ENCODE measurements at places on chromosomes 1 and 21. TPM values are rescaled to one million over a fixed set of nuclear protein-coding genes. Genes with fewer than 3 reads are reported as not detected.

GRCh38 chr1:61157468-61157987 lies 75.2 kb downstream of the NFIA start:
- no peak overlapping the region for H3K4me3 ChIP-seq
- H3K36me3 ChIP-seq = no peaks in the 10 kb centered on the region
- no peak overlapping the region for H3K27ac ChIP-seq
- H3K27me3 ChIP-seq = no peaks in the 10 kb centered on the region
- DNase-seq = no peak
- no peaks in the 10 kb centered on the region for H3K4me1 ChIP-seq

DNA sequence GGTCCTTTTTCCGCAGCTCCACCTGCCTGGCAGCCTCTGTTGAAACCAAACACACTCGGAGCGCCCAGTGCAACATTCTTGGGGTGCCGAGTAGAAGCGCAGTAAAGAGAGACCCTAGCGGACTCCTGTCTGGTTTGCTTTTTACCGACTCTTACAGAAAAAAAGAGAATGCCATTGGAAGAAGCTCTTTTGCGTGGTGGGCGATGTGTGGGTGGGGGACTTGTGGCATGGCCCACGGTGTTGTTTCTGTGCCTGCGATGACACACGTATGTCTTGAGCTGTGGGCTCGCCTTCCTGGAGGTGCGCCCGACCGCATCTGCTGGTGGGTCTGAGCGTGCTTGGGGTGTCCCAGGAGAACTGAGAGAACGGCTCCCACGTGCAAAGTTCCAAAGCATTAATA lies 7.3 kb upstream of the BARHL2 start:
- H3K4me3 ChIP-seq = no peak overlapping the region
- no peak overlapping the region for H3K27ac ChIP-seq
- no peaks in the 10 kb centered on the region for H3K36me3 ChIP-seq

DNA sequence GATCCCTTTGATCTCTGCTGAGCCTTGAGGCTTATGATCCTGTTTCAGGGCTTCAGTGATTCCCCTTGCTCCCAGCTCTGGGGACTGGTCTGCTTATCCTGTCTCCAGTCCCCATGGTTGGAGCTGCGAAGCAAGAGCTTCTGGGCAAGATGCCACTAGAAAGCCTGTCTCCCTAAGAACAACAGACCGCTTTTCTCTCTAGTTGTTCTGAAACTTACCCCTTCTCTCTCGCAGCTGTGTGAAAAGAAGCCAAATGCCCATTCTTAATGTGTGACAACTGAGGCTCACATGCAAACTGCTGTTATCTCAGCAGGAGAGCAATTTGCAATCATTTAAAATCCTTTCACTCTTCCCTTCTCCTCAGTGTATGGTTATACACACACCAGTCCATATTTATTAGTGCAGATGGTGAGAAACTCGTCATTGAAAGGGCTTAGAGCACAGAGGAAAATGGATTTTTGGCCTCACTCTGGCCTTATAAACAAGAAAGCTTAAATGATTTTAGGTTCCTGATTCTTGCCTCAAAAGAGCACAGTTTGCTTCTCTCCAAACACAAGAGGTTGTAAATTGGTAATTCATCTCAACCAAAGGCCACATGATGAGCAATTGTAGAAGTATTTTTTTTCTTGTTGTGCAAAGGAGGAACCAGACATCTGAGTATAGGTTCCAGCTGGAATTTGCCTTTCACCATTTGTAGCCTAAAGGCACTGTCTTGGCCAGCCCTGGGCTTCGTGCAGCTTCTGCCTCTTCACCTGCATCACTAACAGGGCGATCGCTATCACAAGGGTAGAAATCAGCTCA lies 179.2 kb upstream of the LMO4 start:
- H3K27me3 ChIP-seq = no peaks in the 10 kb centered on the region
- no peak overlapping the region for H3K4me3 ChIP-seq
- peak overlapping the region; percentile 20 for H3K27ac ChIP-seq
- no peaks in the 10 kb centered on the region for H3K36me3 ChIP-seq

- no peak overlapping the region for H3K4me3 ChIP-seq
- H3K4me1 ChIP-seq = no peaks in the 10 kb centered on the region
- no peaks in the 10 kb centered on the region for H3K27me3 ChIP-seq
- no peak for DNase-seq
- no peaks in the 10 kb centered on the region for H3K36me3 ChIP-seq
These were observed 40.4 kb upstream of the ADARB1 start for GRCh38 chr21:45033791-45034555.

DNA sequence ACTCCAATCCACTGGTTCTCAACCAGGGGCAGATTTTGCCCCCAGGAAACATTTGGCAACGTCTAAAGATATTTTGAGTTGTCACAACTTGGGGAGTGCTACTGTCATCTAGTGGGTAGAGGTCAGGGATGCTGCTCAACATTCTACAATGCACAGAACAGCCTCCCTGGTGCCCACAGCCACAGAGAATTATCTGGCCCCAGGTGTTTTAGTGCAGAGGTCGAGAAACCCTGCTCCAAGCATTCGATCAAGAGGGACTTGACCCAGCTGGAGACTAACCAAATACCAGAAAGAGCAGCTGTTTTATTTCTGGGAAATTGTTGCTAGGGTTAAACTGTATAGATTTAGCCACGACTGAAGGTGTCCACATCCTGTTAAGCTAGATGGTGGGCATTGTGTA lies 19.2 kb downstream of the CD247 start:
- H3K36me3 ChIP-seq = no peaks in the 10 kb centered on the region
- H3K27ac ChIP-seq = no peak overlapping the region
- no peak overlapping the region for H3K4me3 ChIP-seq
- H3K27me3 ChIP-seq = peaks cover 2% of the 10 kb centered on the region

DNA sequence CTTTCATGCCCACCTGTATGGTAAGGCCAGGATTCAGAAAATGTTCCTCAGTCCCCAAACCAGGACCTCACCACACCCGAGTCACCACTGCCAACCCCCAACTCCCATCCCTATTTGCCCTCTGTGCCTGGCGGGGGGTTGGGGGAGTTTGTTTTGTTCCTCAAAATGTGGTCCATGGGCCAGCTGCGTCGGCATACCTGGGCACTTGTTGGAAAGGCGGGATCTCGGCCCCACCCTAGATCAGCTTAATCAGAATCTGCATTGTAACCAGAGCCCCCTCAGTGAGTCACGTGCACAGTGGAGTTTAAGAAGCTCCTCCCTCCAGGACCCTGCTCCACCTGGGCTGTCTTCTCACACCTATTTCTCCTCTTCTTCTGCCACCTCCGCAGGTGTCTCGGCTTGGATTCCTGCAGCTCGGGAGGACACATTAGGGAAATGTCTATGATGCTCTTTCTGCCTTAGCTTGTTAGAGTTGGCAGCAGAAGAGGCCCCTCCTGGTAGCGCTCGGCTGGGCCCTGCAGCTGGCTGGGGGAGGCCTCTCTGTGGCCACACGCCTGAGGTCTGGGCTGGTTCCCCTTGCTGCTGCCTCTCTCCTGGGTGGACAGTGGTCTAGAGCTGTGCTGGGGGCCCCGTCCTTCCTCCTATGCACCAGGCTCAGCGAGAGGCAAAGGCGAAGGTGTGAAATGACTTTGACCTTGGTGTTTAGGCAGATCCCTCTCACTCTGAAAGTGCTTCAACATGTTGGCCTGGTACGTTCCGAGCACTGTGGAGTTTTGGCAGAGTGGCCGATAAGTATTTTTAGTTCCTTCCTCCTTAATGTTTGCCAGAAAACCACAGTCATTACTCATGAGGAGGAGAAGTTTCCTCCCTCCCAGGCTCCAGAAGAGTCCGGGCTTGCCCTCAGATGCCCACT lies 41.8 kb upstream of the CAMTA1 start:
- H3K27me3 ChIP-seq = no peaks in the 10 kb centered on the region
- DNase-seq = peak; percentile 78
- H3K4me3 ChIP-seq = no peak overlapping the region

- H3K4me1 ChIP-seq = no peaks in the 10 kb centered on the region
- H3K36me3 ChIP-seq = no peaks in the 10 kb centered on the region
- no peaks in the 10 kb centered on the region for H3K27me3 ChIP-seq
- H3K4me3 ChIP-seq = no peak overlapping the region
- H3K27ac ChIP-seq = no peak overlapping the region
These were observed 2.6 kb downstream of the MTF2 start for GRCh38 chr1:93081716-93082115.

DNA sequence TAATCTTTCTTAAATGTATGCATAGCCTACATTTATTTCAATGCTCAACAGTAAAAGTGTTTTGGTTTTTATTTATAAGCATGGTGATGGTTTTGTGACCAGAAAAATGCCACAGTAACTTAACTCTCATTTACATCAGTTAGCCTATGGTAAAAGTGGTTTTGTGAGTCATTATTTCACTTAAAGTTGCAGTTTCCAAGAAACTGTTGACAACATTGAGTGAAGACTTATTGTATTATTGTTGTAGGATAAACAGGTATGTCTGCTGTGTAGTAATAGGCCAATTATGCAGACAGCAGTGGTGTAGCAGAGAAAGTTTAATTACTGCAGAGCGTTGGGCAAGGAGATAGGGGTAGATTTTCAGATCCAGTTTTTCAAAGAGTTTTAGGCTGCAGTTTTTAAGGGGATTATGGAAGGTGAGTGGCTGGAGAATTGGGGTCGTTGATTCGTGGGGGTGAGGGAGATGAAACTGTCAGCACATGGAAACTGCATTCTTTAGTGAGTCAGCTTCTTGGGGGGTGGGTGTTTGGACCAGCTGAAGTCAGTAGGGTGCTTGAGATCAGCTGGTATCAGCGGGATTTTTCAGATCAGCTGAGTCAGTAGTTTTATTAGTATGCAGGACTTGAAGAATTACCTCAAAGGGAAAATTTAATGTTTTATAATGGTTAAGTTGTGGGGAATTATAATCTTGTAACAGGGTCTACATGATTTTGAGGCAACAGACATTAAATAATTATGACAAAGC lies 168.7 kb upstream of the FMN2 start:
- no peak overlapping the region for H3K27ac ChIP-seq
- H3K27me3 ChIP-seq = no peaks in the 10 kb centered on the region
- H3K4me3 ChIP-seq = no peak overlapping the region
- no peak for DNase-seq
- no peaks in the 10 kb centered on the region for H3K36me3 ChIP-seq

DNA sequence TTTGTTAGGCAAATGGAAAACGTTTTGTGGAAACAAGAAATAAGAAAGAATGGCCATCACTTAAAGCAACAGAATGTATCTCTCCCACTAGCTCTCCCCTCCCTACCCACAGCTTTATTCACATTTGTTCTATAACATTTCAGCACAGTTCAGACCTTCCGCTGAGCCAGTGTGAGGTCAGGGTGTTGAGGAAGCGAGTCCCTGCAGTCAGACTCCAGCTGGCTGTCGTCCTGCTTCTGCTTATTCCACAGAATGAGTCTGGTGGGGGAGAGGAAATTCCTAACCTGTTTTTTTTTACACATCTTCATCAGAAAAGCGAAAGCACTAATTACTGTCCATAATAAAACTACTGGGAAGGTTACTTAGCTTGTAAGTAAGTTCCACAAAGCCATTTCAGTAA lies 39.0 kb downstream of the MRPL39 start:
- no peaks in the 10 kb centered on the region for H3K36me3 ChIP-seq
- DNase-seq = no peak
- H3K27ac ChIP-seq = no peak overlapping the region
- H3K27me3 ChIP-seq = no peaks in the 10 kb centered on the region
- H3K4me1 ChIP-seq = no peaks in the 10 kb centered on the region

- no peaks in the 10 kb centered on the region for H3K4me1 ChIP-seq
- DNase-seq = no peak
- H3K27ac ChIP-seq = no peak overlapping the region
- H3K36me3 ChIP-seq = no peaks in the 10 kb centered on the region
- H3K27me3 ChIP-seq = no peaks in the 10 kb centered on the region
- H3K4me3 ChIP-seq = no peak overlapping the region
These were observed 6.7 kb downstream of the ERG start for GRCh38 chr21:38491536-38491935.

DNA sequence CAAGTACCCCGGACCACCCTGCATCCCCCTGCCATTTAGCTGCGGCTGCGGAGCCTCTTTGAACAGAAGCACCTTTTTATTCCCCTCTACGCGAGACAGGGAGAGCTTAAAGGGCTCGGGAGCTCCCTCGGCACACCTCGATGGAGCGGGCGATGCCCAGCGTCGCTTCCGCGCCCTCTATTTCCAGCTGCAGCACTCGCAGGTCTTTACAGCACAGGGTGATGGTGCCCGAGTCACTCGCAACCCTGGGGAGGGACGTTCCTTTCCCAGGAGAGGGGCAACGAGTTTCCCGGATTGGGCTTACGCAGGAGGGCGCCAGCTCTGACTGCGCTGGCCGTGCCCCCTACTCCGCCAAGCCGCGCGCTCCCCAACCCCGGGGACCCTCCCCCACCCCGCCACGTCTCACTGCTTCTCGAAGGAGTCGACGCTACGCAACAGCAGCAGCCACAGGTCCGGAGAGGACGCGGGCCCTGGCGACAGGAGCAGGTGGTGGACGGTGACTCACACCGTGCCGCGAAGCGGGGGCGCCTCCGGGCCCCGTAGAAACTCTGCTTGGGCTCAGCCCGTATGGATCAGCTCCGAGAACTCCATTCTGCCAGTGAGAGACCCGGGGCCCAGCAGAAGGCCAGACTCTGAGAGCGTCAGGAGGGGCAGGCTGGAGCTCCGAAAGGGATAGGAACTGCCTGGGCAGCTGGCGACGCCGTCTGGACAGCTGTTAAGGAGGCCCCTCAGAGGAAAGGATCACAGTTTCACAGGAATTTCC lies 5.8 kb upstream of the FAM167B start:
- peak overlapping the region; percentile 76 for H3K27ac ChIP-seq
- H3K4me1 ChIP-seq = no peaks in the 10 kb centered on the region
- no peaks in the 10 kb centered on the region for H3K36me3 ChIP-seq
- peak overlapping the region; percentile 36 for H3K4me3 ChIP-seq

- no peaks in the 10 kb centered on the region for H3K27me3 ChIP-seq
- no peaks in the 10 kb centered on the region for H3K36me3 ChIP-seq
- no peak for DNase-seq
- no peaks in the 10 kb centered on the region for H3K4me1 ChIP-seq
- H3K4me3 ChIP-seq = no peak overlapping the region
These were observed 38.6 kb downstream of the GADD45A start for GRCh38 chr1:67723620-67724019.

DNA sequence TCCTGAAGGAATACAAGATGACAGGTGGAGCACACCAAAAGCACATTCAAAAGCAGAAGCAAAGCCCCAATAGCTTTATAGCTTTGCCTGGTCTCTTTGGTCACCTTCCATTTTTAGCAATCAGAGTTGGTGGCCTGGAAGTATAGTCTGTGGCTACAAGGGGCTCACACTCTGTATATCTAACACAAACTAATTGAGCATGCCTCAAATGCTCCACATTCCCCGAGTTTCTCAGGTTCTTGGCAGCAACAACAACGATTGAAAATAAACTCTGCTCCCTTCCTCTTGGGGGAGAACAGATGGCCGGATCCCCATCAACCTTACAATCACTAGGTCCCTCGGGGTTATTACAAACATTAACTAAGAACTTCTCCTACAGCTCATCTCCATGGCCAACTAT lies 24.9 kb upstream of the TADA1 start:
- no peaks in the 10 kb centered on the region for H3K4me1 ChIP-seq
- H3K36me3 ChIP-seq = no peaks in the 10 kb centered on the region
- no peak for DNase-seq
- no peaks in the 10 kb centered on the region for H3K27me3 ChIP-seq
- no peak overlapping the region for H3K4me3 ChIP-seq

MEGF6 gene
- total RNA-seq = 67.3 TPM

DCST2 gene
- total RNA-seq = 5.3 TPM

Measured in prostate gland (tissue), 2 donors.